ENCODE measurements at places on chromosomes 16 and 17.

DNA sequence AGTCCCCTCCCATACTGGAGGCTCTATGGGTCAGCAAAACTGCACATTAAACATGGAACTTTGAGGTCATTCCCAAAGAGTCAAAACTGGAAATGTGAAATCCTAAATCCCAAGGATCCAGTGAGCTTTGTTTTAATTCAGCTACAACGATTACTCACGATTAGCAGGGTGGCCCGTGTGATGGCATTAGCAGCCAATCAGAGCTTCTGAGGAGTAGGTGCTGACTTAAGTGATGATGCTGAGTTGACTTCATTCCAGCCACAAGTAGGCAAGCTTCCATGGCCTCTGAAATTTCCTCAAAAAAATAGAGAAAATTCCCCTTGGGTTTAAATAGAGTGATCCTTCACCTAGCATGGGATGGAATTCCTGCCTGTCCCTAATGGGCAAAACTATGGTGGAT, 28.1 kb upstream of the BEAN1 start:
- peak; percentile 25 for DNase-seq

DNA sequence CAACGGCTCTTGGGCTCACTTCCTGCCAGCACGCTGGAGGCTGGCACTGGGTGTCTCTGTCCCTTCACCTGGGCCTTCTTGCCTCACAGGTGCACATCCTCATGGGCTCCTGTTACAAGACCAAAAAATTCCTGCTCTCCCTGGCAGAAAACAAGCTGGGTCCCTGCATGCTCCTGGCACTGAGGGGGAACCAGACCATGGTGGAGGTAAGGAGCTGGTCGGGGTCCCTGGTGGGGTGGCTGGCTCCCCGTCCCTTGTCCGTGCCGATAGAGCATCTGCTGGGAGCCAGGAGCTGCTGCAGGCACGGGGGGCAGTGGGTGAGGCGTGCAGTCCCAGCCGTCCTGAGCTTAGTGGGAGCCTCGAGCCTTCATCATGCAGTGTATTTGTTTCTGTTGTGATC, 79.5 kb upstream of the PLCG2 start:
- no peak for DNase-seq

DNA sequence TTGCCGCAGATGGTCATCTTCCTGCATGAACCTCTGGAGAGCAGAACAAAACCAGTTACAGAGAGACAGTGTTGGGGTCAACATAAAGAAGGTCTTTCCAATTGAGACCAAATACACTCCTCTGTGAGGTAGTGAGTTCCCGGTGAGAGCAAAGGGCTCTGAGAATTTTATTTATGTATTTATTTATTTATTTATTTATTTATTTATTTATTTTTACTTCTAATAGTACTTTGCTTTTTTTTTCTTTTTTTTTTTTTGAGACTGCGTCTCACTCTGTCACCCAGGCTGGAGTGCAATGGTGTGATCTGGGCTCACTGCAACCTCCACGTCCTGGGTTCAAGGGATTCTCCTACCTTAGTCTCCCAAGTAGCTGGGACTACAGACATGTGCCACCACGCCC, 12.1 kb upstream of the COTL1 start:
- no peak for DNase-seq

- no peak for DNase-seq
These were observed 17.5 kb downstream of the WWOX start for GRCh38 chr16:78116946-78117345.

GRCh38 chr16:23343643-23344612, 41.8 kb downstream of the SCNN1B start:
- DNase-seq = no peak

DNA sequence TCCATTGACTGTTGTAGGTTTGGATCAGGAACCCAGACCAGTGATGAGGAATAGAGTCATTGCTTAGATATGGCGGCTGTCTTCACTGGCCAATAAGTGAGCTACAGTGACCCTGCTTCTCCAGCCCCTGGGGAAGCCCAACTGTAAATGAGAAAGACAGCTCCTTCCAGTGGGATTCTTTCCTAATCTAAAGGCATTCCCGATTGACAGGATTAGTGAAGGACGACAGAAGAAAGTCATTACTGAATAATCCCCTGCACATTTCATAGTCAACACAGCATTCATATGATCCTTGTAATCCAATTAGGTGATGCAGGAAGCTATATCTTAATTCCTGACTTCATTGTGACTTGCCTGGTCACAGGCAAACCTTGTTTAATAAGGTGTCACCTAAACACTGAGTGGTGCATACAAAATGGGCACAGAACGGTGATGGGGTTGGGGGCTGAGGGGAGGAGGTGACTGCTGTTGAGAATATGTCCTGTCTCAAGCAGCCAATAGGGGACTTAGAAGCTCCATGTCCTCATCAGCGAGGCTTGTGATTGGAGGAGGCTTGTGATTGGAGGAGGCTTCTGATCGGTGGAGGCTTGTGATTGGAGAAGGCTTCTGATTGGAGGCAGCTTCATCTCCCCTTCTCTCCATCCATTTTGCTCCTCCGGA, 242.6 kb downstream of the XYLT1 start:
- no peak for DNase-seq

- DNase-seq = no peak
These were observed 189.7 kb downstream of the CHD9NB start for GRCh38 chr16:52863000-52863399.

- no peak for DNase-seq
These were observed 244.9 kb downstream of the CA10 start for GRCh38 chr17:51913491-51914205.

- DNase-seq = no peak
These were observed 11.6 kb downstream of the ZNF423 start for GRCh38 chr16:49844359-49844758.

GRCh38 chr16:4090351-4090851, 25.8 kb downstream of the ADCY9 start:
- DNase-seq = no peak

GRCh38 chr17:15307710-15308111, 33.7 kb downstream of the TEKT3 start:
- no peak for DNase-seq

GRCh38 chr16:16151315-16151714, 72.0 kb downstream of the ABCC6 start:
- DNase-seq = no peak

DNA sequence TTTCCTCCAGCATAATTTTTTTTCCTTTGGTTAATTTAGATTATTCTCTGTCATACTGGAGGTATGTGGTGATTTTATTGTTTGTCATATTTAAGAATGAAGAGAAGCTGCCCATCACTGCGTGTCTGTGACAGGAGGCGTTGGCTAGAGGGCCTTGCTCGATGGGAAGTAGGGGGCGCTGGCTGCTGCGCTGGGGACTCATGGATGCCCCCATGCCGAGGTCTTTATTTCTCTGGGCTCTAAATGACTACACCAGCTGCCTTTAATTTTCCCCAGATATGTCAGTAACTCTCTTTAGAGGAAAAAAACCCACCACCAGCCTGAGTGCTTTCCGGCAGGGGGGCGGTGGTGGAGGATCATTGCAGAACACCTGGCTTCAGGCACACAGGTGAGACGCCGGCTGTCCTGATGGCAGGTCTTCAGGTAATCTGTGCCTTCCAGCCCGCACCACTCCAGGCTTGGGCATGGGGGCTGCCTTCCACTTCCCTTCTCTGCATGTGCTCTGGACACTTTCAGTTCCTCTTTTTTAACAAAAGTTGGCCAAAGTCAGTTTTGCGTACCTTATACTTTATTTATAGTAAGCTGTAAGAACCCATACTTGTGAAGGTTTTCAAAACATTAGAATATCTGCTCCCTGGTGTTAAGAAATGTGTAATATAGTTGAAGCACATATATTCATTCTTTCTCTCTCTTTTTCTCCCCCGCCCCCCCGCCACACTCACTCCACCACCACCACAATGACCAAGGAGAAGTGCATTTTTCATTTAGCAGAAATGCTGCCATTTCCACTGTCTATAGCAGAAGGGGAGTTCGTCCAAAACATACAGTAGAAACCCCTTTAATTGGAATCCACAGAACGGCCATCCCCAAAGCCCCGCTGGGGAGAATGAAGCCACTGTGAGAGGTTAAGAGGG, 192.7 kb downstream of the RPTOR start:
- DNase-seq = no peak

GRCh38 chr17:27892542-27892865, 661 bp downstream of the LYRM9 start:
- DNase-seq = no peak

DNA sequence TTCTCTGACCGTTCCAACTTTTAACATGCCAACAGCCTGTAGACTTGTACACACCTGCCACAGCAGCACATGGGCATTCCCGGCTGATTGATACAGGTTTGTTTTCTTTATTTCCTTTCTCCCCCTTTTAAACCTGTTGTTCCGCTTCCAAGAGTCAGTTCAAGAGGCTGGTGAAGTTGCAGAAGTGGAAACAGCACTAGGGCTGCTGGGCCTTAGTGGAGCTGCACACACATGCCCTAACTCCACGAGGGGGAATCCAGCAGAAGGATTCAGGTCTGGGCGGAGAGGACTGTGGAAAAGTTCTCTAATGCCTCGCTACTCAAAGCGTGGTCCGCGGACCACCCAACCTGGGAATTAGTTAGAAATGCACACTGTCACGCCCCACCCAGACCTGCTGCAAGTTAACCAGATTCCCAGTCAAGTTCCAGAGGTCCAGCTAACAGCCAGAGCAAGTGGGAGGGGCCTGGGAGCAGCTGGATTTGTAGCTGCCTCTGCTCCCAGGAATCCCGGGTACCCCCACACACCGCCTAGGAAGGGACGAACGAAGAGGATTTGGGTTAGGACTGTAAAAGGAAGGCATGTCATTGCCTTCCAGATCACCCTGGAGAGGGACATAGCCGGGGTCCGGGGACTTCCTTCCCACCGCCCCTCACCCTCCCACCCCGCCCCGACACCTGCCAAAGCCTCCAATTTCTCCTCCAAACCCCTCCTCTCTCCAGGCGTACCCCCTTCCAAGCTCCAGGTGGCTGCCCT, 542 bp downstream of the SLC39A11 start:
- DNase-seq = peak; percentile 43
